Kidney (tissue), 22 donors: ENCODE measurements at places on chromosomes 4 and X.

GRCh38 chr4:70914631-70915030 is 12.5 kb downstream of the MOB1B start:
- no peak for DNase-seq

DNA sequence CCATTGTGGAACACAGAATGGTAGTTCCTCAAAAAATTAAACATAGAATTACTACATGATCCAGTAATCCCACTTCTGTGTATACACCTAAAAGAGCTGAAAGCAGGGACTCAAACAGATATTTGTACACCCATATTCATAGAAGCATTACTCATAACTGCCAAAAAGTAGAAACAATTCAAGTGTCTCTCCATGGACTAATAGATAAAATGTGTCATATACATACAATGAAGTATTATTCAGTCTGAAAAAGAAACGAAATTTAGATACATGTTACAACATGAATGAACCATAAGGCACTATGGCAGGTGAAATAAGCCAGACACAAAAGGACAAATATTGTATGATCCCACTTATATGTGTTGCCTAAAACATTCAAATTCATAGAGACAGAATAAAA is 145.1 kb downstream of the ANTXR2 start:
- DNase-seq = no peak

DNA sequence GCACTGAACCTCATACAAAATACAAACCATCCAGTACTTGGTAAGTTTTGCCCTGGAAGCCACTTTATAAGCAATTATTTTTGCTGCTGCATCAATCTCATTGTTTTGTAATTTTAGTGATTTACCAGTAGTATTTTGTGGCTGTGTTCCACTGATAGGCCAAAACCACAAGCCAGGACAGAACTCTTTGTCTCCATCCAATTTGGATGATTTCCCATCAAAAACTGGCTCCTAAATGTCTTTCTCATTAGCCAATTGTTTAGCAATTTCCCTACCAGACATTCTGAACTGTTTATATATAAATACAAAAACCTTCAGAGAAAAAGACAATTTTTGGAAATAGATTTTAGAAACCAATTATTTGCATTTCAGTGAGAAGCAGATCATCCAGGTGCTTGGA is 4.4 kb downstream of the GSPT2 start:
- DNase-seq = no peak

DNA sequence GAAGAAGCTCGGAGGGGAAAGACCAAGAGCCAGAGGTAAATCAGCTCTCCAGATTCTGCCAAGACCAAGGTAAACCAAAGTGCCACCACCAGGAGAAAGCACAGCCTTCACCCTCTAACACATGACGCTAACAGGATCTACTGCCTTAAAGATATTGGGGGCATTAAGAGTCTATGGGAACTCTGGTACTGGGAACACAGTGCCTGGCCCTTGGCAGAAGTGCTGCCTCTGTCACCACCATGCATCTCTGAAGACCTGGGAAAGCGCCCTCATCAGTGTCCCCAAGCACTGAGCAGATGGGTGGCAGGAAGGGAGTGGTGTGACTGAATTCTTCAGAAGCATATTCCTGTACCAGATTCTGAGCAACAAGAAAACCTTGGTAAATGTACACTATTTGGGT is 1.3 kb downstream of the QDPR start:
- DNase-seq = no peak

DNA sequence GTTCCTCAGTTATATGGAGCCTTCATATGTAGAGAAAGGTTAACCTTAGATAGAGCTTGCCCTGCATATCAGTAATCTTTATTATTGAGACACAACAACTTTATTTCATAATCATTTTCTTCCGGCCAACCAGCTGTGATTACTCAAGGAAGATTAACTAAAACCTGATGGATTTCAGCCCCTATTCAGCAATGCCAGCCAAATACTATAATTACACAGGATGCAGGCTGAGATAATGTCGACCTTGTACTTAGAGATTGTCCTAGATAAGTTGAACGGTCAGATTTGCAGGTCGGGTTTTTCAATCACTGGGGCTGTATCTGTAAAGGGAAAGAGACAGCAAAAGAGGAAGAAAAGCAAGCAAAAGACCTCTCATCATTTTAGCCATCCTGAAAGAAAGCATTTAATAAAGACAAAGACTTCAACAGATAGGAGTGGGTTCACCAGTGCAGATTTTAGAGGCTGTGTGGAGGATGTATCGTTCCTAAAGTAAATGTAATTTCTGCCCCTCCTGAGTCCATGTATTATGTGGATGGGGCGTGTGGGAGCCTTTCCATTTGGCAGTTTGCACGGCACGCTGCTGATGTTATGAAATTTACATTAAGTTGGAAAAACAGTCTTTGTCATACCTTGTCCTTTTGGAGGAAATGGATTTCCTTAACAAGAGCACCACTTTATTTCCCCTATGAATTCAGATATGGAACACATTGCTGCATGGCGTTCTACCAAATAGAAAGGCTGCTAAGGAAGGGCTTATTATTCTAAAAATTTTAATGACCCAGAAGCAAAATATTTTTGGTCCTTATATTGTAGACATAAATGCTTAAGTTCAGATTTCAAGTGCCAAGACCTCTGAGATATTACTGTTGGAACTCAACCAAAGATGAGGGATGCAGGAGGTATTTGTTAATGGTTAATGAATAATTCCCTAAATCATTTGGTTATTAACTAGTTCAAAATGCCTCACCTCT is 496.7 kb downstream of the SPRY1 start:
- DNase-seq = no peak

DNA sequence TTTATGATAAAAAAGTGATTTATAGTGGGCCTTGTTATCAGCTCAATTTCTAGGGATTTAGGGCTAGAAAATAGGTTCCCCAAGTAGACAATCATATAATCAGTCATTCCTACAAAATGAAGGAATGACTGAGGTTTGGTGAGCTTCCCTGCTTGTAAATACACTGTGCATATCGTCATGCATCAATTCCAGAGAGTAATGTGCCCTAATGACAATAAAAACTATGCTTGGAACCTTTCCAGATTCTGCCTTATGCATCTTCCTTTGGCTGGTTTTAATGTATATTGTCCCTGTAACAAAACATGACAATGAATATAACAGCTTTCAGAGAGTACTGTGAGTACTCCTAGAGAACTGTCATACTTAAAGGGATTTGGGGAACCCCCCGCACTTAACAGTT is 1310.9 kb downstream of the PCDH7 start:
- DNase-seq = no peak

GRCh38 chrX:37658343-37659030 is 27.1 kb upstream of the XK start:
- DNase-seq = no peak

- no peak for DNase-seq
These were observed 23.4 kb downstream of the FBXW7 start for GRCh38 chr4:152512483-152512882.

DNA sequence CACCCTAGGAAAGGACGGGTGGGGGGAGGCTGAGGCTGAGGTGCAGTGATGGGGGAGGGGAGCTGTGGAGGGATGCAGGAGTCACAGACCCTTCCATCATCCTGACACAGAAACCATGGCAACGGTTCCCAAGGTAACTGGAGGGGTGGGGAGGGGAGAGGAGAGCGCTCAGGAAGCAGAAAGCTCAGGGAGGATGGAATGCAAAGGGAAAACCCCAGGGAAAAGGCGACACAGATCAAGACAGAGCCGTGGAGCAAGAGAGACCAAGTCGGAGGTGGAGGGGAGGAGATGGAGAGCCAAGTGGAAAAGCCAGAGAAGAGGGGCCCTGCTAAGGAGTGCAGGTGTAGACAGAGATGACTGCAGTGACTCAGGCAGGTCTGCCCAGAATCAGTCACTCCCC is 14.5 kb downstream of the L1CAM start:
- no peak for DNase-seq
